ENCODE measurements at places on chromosomes 2 and 18. TPM values are rescaled to one million over a fixed set of nuclear protein-coding genes. Genes with fewer than 3 reads are reported as not detected.

The EDAR gene
- 0.07 TPM for total RNA-seq

The REG3G gene
- total RNA-seq = not detected

The CBLN2 gene
- not detected for total RNA-seq

The METTL21A gene
- 32.8 TPM for total RNA-seq

The WDR43 gene
- total RNA-seq = 186 TPM

Data from CD8-positive, alpha-beta memory T cell (primary cell).